Renal cortical epithelial cell (primary cell): ENCODE measurements at places on chromosomes 5 and 9.

DNA sequence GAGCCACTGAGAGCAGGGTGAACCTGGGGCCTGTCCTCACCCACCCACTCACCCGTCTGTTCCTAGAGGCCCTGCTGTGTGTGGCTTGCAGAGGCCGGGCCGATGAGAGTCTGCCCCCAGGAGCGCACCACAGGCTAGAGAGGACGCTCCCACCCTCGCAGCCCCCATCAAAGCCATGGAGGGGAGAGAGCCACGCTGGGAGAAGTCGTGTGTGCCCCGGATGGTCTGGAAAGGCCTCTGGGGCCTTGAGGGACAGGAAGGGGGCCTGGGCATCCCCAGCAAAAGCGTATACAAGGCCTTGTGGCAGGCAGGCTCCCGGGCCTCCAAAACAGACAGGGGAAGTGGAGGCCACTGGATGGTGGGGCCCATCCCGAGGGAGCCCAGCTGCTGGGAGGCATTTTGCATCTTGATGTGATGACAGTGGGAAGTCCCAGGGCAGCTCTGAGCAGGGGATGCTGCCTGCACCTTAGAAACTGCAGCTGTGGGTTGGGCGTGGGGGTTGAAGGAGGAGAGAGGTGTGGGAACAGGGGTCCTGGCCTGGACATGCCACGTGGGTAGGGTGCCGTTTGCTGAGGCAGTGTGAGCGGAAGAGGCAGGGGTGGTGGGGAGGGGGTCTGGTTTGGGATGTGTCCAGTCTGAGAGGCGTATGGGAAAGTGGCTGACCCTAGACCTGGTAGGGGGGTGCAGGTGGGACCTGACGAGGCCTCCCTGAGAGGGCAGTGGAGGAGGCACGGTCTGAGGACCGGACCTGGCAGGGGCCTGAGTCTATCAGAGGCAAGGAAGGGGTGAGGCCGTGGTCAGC lies 43.0 kb upstream of the NOTCH1 start:
- no peak for DNase-seq

DNA sequence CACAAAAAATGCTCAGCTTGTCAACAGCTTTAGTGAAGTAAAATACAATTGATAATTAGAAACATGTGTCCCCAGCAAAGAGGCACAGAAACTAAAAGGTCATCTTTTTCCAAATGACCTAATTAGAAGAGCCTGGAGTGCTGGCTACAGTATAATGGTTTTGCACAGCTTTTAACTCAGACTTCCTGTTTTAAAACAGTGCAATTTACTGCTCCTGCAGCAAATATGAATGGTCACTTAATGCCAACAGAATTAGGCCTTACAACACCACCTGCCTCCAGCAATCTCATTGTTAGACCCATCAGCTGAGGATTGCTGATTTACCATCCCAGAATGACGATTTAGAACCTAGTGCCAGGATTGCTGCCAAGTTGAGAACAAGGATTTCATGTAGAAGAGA lies 239.3 kb downstream of the CETN3 start:
- no peak for DNase-seq

DNA sequence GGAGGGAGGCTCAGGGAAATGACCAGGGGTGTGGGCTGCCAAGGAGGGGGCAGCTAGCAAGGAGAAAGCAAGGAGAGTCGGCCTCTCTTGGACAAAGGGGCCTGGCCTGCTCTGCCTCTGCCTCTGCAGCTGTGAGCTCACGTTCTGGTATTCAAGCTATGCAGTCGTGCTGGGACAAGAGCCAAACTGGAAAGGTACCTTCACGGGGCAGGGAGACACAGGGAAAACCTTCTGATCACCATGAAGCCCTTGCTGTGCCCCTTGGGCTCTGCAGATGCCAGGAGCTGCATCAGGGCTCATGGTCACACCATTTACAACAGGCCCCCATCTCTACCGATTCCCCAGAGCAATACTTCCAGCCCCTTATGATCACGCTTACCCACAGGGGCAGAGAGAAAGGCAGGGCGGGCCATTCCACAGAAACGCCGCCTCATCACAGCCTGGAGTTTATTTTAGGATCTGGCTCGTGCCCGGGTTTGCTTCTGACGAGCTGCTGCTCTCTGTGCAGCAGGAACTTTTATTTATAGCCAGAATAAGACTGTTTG lies 63.2 kb downstream of the PRRT1B start:
- DNase-seq, result peak; percentile 85

- DNase-seq, result no peak
These were observed 176.6 kb downstream of the DMRTA1 start for GRCh38 chr9:22623236-22623635.

- DNase-seq, result no peak
These were observed 27.2 kb downstream of the RANBP6 start for GRCh38 chr9:5988265-5988664.

DNA sequence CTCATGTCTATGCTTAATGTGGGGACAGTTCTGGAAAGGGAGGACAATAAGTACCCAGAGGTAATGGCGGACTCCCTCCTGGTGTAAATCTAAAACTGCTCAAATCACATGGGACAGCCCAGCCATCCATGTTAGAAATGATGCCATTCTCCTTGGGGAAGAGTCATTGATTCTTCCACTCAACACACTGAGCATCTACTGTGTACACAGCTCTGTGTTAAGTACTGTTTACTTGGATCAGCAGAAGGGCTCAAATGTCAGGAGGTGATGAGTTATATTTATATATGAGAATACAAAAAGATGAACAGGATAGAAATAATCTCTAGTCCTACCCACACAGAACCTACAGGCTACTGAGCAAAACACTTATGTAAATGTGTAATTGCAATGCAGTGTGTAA lies 31.8 kb upstream of the NANS start:
- no peak for DNase-seq

DNA sequence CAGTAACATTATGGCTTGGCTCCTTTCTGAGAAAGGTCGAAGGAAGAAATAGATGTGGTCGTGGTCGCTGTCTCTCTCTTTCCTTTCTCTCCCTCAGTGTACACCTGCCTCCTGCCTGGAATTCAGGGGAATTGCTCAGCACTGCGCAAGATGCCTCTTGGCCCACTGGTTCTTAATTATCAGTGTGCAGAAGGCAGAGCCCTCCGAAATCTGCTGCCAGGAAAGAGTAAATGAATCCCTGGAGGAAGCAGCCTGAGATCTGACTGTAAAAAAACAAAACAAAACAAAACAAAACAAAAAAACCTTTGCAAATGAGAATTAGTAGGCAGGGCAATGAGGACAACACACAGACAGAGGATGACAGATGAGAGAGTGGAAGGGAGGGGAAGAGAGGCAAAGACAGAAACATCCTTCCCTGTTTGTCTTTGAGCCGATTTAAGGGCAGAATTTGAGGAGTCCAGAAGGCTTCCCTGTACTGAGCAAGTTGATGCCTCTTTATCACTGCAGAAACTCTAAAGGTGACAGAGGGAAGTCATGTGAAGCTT lies 113.8 kb upstream of the PUM3 start:
- no peak for DNase-seq

- no peak for DNase-seq
These were observed 58.1 kb downstream of the NEK6 start for GRCh38 chr9:124315882-124316281.

GRCh38 chr9:137000177-137000930 lies 4.0 kb upstream of the CLIC3 start:
- DNase-seq, result peak; percentile 18

- DNase-seq, result no peak
These were observed 109.5 kb downstream of the FOXD1 start for GRCh38 chr5:73339051-73339575.

DNA sequence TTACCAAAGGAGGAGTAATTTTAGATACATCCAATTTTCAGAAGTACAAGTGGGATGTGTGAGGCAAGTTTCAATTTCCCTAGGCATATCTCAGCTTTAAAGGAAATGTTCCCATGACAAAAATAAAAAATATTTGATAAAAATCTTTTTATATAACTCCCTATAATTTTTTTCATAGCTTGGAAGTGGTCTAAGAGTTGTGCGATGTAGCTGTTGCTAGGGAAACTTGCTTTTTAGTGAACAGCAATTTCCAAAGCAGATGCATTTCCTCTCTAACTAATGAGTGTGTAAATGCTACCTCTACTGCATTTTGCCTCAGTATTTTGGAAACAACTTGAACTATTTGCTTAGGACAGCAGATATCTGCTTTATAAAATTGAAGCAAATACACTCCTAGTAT lies 39.6 kb downstream of the MACIR start:
- DNase-seq, result no peak

GRCh38 chr5:118906947-118907346 lies 81.4 kb downstream of the DTWD2 start:
- peak; percentile 96 for DNase-seq

GRCh38 chr5:119274767-119275130 lies 81.1 kb upstream of the TNFAIP8 start:
- peak; percentile 94 for DNase-seq

GRCh38 chr9:3903273-3903672 lies 377.5 kb upstream of the RFX3 start:
- DNase-seq, result no peak

DNA sequence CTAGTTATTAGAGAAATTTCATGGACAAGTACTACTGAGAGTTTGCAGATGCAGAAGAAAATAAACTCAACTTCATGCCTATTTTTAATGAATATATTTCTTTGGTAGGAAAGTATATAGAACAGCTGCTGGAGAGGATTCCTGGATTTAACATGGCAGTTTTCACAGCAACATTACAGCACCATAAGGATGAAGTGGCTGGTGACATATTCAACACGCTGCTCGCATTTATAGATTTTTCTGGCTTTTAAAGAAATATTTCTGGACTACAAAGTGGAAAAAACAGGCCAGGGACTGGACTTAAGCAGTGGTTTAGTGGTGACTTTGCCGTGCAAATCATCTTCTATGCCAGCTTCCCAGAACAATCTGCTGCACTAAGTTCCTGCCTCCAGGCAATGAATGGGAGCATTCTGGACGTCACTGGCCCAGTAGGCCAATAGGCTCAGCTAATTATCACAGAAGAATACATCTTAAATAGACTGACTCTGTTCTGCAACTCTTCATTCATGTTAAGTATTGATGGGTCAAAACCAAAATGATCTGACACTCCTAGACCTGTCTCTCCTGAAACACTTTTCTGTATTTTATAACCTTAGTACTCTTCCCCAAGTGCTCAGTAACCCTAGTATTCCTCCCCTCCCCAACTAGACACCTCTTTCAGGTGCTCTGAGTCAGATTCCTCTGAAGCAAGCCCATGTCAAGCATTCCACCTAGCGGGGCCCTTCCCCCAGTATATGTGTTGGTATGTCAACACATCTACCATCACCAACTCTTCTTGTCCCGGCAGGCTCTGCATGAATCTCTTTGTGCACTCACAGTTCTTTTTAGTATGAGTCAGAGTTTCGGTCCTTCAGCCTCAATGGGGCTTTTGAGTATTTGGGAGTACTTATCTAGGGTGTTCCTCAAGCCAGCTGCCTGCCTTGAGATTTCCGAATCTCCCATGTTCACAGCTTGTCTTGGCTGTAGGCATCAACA lies 625.5 kb downstream of the CHSY3 start:
- DNase-seq, result peak; percentile 18

DNA sequence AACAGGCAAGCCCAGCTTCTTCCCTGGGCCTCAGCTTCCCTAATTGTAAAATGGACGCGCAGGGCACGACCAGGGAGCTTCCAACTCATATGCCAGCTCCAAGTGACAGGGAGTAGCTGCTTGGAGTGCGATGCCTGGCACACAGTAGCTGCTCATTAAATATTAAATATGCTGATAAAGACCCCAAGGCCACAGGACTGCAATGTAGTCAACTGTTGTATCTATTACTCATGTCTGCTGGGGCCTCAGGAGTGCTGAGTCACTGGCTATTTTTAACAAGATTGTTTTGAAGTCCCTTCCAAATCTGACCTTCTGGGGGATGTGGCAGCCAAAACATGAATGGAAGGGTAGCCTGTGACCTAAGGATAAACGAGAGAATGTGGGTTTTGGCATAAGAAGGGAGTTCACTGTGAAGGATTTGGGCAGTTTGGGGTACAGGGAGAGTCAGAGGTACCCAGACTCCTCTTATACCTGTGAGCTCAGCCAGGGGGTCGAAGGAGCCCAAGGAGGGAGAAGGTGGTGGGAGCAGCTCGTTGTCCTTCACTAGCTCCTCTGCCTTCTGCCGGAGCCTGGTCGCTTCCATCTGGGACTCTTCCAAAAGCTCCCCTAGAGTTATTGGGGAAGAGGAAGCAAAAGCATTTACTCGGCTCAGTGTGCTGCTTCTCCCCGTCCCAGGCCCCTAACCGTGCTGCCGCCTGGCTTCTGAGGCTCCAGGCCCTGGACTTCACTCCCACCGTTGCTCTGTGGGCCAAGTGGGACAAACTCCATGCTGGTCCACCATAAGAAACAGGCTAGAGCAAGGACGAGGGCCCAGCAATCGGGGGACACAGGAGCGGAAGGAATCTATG lies 17.5 kb downstream of the TNIP1 start:
- DNase-seq, result peak; percentile 92

GRCh38 chr5:124888050-124888506 lies 141.6 kb upstream of the ZNF608 start:
- DNase-seq, result peak; percentile 95

DNA sequence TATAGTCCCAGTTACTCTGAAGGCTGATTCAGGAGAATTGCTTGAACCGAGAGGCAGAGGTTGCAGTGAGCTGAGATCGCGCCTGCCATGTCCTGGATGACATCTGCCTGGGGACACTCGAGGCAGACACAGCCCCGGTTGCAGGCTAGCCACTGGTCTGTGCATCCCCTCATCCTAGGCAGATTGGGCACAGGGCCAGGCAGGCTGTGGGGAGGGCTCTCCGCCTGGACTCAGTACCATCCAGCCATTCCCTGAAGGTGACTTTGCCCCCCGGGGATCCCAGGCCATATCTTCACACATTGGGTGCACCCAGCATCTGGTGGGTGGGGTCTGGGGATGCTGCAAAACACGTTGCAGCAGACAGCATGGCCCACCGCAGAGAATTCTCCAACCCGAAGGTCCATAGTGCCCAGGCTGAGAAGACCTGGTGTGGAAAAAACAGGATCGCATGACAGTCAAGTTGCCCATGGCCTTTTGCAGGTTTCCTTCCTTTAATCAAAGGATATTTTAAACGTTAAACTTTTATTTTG lies 50.9 kb upstream of the SUSD3 start:
- no peak for DNase-seq

DNA sequence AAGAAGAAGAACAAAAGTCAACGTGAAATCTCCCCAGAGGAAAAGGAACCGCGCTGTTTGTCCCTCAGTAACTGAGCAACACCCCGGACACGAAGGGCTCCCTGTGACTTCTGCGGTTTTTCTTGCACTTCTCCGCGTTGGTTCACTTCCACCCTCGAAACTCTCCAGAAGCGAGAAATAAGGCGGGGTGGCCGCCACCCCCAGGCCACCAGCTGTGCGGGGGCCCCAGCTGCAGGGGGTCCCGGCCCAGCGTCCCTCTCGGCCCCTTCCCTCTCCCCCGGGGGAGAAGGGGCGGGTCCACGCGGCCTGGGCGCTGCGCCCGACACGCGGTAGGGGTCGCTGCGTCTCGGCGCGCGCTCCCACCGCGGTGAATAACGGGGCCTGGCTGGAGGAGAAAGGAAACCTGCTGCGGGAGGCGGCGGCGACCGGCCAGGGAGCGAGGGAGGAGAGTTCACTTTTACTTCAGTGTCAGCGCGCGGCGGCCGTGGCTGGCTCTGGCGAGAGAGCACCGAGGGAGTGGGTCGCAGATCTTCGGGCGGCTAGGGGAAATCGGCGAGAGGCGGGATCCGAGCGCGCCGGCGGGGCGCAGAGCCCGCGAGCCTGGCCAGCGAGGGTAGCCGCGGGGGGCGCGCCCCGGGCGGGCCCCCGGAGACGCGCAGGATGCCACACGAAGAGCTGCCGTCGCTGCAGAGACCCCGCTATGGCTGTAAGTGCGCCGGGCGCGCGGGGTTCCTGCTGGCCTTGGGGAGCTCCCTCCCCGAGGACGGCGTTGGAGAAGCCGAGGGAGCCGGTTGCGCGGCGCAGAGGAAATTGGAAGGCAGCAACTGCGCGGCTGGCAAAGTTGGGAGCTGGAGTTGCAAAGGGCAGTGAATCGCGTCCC lies at the start of gene IQGAP2:
IQGAP2 (plus strand) TSS at position 400 of the 880 bp plus-strand sequence; CDS start at position 661, 261 bp downstream.
- no peak for DNase-seq
